HT-29 (cell line): ENCODE measurements at places on chromosomes 5 and 9.

- DNase-seq: peak; percentile 79
These were observed 1.1 kb upstream of the MAN2A1 start for GRCh38 chr5:109688630-109688969.

DNA sequence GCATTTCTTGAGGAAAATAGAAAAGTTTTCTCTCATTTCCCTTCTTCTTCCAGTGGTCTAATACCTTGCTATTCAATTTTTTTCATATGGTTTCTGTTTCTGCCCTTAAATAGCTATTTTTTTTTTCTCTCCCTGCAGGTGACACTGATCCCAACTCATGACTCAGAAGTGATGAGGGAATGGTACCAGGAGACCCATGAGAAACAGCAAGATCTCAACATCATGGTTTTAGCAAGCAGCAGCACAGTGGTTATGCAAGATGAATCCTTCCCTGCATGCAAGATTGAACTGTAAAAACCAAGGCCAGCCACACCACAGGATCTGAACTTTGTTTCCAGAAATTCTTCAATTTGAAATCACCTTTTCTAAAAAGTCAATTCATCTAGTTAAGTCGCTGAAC lies 97.7 kb downstream of the MAP1B start:
- DNase-seq: no peak

DNA sequence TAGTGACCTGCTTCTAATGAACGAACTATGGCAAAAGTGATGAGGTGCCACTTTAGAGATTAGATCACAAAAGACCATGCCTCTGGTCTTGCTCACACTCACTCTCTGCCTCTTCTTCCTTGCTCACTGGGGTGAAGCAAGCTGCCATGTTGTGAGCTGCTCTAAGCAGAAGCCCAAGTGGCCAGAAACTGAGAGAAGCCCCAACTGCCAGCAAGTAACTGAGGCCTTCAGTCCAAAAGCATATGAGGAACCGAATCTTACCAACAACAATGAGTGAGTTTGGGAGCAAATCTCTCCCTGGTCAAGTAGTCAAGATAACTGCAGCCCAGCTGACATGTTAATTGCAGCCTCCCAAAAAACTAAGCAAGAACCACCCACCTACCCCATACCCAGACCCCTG lies 126.0 kb upstream of the ACO1 start:
- no peak for DNase-seq

- DNase-seq: no peak
These were observed 182.5 kb downstream of the TMEM167A start for GRCh38 chr5:82894716-82895115.

DNA sequence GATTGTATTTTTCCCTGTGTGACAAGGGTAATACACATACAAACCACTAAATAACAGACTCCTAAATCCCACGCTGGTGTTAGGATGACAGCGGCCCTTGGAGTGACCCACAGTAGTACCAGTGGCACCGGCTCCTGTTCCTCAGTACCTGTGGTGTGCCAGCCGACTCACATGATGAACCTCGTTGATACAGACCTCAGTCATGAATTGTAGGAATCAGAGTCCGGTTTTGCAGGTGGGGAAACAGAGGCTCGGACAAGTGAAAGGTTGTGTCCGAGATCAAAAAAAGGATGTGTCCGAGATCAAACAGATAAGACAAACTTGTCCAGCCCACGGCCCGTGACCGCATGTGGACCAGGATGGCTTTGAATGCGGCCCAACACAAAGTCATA lies 78.0 kb downstream of the AMBP start:
- no peak for DNase-seq

GRCh38 chr5:105554568-105555169 lies 1992.1 kb upstream of the NUDT12 start:
- no peak for DNase-seq

DNA sequence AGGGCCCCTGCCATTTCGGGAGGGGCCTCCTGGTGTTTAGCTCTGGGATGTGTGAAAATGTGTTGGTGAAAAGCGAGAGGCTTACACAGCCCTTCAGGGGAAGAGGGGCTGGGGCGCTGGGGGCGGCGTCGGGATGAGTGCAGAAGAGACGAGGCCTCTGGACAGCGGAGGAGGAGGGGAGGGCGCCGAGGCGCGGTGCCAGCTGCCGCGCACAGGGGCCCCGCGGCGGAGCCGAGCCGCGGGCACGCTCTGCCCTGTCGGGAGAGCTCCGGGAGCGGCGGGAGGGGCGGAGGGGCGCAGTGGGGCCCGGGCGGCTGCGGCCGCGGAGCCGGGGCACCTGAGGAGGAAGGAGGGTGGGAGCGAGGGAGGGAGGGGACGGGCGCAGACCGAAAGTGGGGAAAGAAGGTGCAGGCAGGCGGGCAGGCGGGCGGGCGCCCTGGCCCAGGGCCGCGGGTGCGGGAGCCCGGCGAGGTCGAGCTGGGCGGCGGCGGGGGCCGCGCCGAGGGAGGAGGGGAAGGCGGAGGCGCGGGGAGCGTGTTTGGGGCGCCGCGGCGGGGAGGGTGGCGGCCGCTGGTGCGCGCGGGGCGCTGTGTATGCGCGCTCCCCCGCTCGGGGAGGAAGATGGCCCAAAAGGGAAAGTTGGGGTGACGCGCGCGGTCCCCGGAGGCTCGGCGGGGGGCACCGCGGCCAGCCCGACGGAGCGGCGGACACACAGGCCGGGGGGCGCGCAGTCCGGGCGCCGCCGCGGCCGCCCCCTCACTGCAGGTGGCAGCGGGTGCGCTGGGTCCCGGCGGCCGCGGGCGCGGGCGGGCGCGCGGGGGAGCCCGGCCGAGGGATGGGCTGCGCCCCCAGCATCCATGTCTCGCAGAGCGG lies at the start of gene PDE8B:
Gene PDE8B (plus strand): TSS at position 590 of the 873 bp plus-strand sequence. CDS start 246 bp downstream, at position 836.
- no peak for DNase-seq

- DNase-seq: peak; percentile 96
These were observed at the start of gene HINT1 for GRCh38 chr5:131165119-131165727. Gene HINT1 (minus strand): TSS chr5:131165256. CDS start chr5:131165205, 51 bp downstream.

- DNase-seq: no peak
These were observed 91.6 kb downstream of the DMAC1 start for GRCh38 chr9:7707934-7708333.

DNA sequence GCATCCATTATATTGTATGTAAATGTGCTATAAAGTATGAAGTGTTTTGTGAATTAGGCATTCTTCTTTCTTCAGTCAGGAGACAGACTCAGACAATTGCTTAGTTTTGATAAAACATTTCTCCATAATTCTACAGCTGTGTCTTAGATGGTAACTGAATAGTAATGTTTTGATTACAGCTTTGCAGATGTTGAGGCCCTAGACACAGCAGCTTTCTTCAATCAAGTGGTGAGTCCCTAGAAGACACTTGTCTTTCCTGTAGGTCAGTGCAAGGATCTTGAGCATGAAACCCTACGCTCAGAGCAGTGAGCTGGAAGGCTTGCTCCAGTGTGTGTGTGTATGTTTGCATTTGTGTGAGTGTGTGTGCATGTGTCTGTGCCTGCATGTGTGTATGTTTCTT lies 46.8 kb upstream of the CD180 start:
- DNase-seq: no peak
